Hematopoietic multipotent progenitor cell treated with erythropoietin and hydrocortisone succinate and interleukin-3 and kit ligand, for 8 days (in vitro differentiated cells): ENCODE measurements at places on chromosomes 11 and 22.
A peak's percentile ranks its signal among the peaks of the same experiment; 100 is the strongest.

GRCh38 chr11:130043575-130043974 is 26.1 kb upstream of the APLP2 start:
- DNase-seq = no peak

- DNase-seq = no peak
These were observed 20.6 kb upstream of the RPS13 start for GRCh38 chr11:17098038-17098437.

- no peak for DNase-seq
These were observed 2.8 kb downstream of the CABP7 start for GRCh38 chr22:29722587-29722986.

- DNase-seq = no peak
These were observed 14.9 kb downstream of the SCYL1 start for GRCh38 chr11:65539744-65540289.

- no peak for DNase-seq
These were observed 103.8 kb downstream of the ZNF280B start for GRCh38 chr22:22404598-22405284.

DNA sequence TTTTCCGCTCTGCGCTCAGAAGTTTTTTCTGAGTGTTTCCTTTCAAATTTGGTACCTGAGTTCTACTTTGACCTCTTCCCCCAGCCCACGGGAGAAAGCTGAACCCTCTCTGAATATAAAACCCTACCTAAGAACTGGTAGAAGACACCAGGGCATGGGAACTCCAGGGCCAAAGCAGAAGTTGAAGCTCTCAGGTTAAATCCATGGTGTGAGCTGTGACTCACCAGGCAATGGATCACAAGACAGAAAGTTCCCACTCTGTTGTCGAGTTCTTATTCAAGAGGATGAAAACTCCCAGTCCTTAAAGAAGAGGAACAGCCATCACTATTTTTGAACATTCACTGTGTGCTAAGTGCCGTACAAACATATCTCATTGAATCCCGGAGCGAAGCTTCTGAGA is 8.9 kb downstream of the TMEM218 start:
- no peak for DNase-seq

DNA sequence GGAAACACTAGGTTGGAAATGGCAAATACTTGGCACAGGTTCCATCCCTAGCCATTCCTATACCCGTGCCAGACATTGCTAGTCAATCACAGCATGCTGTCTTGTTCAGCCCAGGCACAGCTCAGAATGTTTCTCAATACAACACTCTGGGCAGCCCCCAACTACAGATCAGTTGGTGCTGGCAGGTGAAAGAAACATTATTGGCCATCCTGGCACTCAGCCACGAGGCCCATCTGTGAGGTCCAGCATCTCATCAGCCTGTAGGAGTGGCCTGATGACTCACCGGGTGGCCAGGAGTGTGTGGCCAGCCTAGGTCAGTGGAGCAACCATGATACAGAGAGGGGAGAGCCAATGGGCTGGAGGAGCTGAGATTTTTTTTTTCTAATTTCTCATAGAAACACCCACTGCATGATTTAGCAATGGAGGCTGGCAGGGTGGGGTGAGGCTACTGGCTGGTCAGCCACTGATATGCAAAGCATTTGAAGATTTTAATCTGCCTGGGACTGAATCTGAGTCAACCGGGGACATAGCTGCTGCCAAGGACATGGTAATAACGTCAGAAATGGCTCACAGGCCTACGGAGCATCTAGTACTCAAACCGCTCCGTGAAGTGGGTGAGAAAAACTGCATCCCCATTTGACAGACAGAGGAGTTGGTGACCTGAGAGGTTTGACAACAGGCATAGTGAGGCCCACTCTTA is 5.4 kb downstream of the MYO18B start:
- DNase-seq = no peak

- DNase-seq = no peak
These were observed 164.6 kb downstream of the ETS1 start for GRCh38 chr11:128422576-128423370.

GRCh38 chr11:15333407-15333806 is 218.7 kb downstream of the INSC start:
- DNase-seq = no peak

DNA sequence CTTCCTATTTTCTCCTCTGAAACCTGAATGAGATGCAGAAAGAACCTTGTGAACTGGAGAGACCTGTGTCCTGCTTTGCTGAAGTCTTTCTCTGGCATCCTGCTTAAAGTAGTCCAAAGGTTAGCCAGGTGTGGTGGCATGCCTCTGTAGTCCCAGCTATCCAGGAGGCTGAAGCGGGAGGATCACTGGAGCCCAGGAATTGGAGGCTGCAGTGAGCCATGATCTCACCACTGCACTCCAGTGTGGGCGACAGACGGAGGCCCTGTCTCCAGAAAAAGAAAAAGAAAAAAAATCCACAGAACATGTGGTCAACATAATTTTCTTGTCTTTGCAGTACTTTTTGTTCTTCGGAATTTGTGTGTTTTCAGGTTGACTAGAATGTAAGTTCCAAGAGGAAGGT is 2.3 kb upstream of the KREMEN1 start:
- DNase-seq = no peak

- no peak for DNase-seq
These were observed 55.4 kb downstream of the PDE2A start for GRCh38 chr11:72618803-72619202.

- no peak for DNase-seq
These were observed 4.3 kb upstream of the TEAD1 start for GRCh38 chr11:12669930-12670329.

GRCh38 chr11:128324531-128325141 is 262.7 kb downstream of the ETS1 start:
- no peak for DNase-seq

- no peak for DNase-seq
These were observed 684.9 kb downstream of the NTM start for GRCh38 chr11:132055296-132055695.

- no peak for DNase-seq
These were observed 58.1 kb downstream of the DDI1 start for GRCh38 chr11:104094576-104094975.

- DNase-seq = no peak
These were observed 9.9 kb downstream of the KCNQ1OT1 start for GRCh38 chr11:2689651-2690575.

DNA sequence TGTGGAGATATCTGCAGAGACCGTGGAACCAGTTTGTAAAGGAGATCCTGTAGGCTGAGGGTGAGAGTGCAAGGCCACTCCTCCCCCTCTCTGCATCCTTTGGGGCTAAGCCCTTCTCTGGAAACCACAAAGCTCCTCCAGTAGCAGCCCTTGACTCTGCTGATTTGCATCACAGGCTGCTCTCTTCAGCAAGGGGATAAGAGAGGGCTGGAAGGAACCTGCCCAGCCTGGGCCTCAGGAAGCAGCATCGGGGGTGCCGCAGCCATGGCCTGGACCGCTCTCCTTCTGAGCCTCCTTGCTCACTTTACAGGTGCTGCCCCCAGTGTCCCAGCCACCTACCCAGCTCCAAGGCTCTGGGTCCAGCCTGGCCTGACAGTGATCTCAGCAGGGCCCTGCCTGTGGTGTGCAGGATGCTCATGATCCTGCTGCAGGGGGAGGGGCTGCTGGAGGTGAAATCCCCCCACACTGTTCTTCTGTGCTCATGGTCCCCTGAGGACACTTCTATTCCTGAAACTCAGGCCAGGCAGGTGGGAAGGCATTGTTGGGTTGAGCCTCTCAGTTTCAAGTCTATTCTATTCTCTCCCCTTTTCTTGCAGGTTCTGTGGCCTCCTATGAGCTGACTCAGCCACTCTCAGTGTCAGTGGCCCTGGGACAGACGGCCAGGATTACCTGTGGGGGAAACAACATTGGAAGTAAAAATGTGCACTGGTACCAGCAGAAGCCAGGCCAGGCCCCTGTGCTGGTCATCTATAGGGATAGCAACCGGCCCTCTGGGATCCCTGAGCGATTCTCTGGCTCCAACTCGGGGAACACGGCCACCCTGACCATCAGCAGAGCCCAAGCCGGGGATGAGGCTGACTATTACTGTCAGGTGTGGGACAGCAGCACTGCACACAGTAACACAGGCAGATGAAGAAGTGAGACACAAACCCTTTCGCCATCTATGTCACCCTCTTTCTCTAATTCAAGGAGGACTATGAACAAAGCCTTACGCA is 68.5 kb upstream of the IGLL5 start:
- DNase-seq = no peak

DNA sequence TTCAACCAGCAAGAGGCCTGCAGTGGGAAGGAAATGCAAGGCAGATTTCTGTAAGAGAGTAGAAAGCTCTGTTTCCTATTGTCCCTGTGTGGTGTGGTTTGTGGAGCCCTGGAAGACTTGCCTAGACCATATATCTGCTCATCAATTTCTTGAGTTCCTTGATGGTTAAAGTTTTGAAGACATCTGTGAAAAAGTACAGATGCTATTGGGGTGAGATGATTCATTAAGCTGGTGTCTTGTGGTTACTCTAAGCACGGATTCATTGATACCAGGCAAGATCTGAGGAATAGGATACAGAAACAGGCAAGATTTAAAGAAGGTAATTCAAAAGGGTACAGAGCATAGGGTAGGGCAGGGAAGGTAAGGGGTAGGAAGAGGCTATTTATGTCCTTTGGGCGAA is 275.8 kb upstream of the SESN3 start:
- no peak for DNase-seq

- DNase-seq = no peak
These were observed 679 bp downstream of the B4GAT1 start for GRCh38 chr11:66346476-66347424.

GRCh38 chr11:119779195-119780071 is 50.4 kb upstream of the NECTIN1 start:
- DNase-seq = no peak

DNA sequence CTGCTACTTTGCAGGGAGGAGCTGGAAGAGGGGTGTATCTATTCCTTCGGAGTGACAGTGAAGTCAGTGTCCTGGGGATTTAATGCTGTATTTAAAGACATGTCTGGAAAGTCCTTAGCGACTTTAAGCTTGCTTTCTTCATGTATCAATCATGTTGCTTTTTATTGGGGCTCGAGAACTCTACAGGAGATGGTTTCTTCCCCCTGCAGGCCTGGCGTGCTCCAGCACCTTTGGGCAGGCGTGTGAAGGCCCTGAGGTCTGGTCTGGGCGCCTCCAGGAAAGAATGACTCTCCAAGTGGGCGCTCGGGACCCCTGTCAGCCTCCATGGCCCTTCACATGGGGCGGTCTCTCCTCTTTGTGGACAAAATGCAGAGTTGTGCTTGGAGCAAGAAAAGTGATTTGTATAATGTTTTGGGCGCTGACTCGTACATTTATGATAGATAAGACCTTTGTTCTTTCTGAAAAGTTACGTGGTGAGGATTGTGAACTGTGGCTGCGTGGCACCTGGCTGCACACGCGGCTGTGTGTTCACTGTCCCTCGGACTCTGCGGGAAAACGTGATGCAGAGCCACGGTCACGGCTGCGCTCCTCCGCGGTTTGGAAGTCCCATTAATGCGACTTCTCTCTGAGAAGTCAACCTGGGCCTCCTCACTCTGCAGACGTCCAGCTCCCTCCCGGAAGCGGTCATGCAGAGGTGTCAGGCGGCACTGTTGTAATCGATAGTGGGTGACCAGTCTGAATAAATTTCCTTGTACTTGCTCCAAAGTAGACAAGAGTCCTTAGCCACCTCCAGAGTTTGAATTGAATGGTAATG is 282.5 kb downstream of the TBC1D22A start:
- no peak for DNase-seq

GRCh38 chr22:22930571-22931556 is 43.2 kb downstream of the IGLL5 start:
- DNase-seq = no peak

DNA sequence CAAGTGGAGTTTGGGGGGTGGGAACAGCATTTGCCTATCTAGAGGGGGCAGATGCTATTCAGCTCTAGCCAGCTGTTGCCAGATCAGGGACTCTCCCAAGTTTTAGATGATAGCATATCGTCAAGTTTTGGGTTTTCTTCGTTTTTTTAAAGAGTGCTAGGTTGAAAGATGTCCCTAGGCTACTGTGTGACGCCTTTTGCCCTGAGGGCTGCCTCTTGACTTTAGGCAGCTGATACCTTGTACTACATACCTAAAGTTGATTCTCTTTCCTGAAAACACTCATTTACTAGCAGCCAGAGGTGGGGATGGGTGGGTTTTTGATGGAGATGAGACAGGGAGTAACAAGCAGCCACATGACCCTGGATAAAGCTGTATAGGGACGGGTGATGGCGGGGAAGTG is 87.1 kb downstream of the ABTB2 start:
- peak; percentile 29 for DNase-seq
